ENCODE measurements at places on chromosomes 1 and 21.
A peak's percentile ranks its signal among the peaks of the same experiment; 100 is the strongest.

DNA sequence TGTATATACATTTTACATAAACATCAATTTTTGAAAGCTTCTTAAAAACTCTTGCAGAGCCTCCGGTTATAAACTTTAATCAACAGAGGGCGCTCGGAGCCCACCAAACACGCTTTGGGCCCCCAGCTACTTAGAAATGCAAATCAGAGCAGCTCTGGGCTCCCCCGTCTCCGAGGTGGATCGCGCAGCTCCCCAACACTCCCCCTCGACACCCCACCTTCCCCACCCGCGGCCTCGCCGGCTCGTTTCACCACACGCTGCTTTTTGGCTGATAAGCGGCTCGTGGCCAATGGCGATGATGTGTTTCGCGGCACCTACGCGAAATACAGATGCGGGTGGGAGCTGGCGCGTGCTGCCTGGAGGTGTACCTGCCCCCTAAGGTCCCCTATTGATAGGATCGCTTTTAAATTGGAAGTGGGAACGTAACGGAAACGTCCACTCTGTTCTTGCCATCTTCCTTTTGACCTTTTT is 1.7 kb upstream of the KIF26B start:
- peak; percentile 76 for DNase-seq

DNA sequence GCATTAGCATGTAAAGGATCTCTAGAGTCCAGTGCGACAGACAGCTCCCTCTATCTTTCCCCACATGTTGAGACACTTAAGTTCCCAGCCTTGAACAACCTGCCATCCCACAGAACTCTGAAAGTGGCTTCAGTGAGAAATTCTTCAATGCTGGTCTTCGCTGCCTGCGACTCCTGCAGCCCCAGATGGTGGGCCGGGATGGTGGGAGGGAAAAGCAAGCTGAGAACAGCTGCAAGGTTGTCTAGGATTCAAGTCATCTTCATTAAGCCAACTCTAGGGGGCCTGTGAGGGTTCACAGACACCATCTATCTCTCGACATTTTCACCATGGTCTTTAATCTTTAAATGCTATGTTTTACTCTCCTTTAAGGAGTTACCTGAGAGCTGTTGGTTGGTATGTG is 185.5 kb upstream of the C1orf174 start:
- no peak for DNase-seq

- no peak for DNase-seq
Observed at GRCh38 chr1:60870269-60870865, 212.0 kb upstream of the NFIA start.

GRCh38 chr21:41895643-41896493 is 16.7 kb upstream of the PRDM15 start:
- no peak for DNase-seq

DNA sequence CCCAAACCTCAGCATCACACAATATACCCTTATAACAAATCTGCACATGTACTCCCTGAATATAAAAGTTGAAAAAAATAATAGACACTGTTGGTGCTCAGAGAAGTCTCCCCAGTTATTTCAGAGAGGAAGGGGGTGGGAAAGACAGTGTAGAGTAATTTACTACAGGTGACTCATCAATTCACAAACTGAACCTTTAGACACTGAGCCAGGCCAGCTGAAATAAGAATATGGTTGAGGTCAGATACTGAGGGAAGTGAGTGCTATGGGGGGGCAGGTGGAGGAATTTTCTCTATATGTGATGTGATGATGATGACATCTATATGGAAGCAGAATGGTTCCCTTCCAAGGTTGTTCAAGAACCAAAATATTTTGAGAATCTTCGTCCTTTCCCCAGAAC is 50.1 kb downstream of the MRPL39 start:
- no peak for DNase-seq

- no peak for DNase-seq
Observed at GRCh38 chr1:90175490-90176167, 180.7 kb downstream of the ZNF326 start.

- no peak for DNase-seq
Observed at GRCh38 chr1:34478515-34479076, 276.3 kb upstream of the GJB5 start.

DNA sequence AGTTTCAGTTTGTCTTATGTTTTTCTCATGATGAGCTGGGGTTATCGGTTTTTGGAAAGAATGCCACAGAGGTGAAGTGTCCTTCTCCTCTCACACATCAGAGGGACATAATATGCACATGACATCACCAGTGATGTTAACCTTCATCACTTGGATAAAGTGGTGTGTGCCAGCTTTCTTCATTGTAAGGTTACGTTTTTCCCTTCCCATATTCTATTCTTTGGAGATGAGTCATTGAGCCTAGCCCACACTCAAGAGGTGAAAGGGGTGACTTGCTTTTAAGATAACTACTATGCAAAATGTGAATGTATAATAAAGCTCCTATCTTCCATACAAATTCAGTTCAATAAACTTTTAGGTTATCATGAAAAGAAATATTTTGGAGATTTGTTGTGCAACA is 36.7 kb upstream of the MAGI3 start:
- no peak for DNase-seq

DNA sequence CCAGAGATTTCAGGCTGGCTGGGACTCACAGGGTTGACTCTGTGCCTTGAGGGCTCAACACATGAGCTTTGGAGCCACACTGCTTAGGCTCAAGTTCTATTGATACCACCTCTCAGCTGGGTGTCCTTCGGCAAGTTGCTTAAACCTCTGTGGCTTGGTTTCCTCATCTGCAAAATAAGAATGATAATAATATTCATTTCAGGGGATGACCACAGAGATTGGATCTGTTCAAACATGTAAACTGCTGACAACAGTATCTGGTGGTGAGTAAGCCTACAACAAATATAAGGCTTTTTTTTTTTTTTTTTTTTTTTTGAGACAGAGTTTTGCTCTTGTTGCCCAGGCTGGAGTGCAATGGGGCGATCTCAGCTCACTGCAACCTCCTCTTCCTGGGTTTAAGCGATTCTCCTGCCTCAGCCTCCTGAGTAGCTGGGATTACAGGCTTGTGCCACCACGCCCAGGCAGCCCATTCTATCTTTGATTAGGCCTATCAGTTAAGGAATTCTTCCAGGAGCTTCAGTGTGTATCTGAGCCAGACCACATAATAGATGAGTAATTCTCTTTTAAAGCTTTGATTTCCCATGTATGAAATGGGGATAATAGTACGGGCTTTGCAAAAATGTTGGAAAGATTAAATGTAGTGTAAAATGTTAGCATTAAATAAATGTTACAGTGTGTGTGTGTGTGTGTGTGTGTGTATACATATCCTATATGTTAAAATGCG is 437.6 kb downstream of the PRDM2 start:
- DNase-seq = no peak

DNA sequence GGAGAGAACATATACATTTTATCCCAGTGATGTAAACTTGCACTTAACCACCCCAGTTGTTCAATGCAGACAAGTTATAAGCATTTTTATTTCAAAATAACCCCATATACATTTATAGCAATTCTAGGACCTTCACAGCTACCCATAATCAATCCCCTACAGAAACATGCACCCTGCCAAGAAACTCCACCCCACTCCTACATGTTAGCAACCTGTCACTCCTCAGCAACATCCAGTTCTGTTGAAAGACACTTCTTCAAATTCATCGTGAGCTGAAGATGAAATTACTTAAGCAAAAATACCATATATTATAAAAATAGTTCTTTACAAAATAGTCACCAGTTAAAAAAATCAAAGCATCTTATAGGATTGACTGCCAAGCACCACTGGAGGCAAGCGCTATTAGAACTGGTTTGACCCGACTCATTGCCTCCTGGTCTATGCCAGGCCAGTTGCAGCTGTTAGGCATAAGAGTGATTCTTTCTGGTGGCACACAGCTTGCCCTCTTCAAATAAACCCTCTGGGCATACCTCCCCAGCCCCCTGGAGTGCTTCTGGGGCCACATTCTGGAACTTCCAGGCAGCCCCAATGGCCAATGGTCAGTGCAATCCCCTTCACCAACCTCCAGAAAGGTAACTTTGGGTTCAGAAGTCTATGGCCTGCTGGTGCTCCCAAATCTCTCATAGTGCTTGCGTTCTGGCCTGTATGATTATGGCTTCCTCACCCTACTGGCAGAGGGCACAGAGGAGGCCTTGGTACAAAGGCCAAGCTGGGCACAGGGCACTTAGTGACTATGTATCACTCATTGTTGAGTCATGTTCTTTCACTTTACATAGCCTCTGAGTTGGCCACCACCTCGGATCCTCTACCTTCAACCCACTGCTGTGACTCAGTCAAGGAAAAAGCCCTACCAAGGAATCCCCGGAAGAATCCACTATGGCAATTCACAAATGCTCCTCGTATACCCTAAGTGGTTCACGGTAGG is 72.2 kb upstream of the RALGPS2 start:
- no peak for DNase-seq

DNA sequence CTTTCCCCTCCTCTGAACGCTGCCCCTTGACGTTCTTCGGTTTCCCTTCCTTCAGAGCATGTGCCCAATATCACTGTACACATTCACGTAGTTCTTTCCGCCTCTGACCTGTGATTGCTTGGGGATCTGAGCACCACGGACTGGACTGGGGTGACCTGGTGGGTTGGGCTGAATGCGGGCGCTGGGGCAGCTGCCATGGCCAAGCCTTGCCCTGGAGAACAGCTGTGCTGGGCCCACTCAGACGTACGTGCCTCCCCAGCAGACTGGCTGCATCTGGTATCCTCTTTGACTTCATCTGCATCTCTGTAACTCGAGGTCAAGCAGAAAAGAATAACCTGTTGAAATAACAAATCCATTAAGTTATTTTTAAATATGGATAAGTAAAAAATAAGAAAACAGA is 35.1 kb upstream of the DISC1 start:
- DNase-seq = no peak

DNA sequence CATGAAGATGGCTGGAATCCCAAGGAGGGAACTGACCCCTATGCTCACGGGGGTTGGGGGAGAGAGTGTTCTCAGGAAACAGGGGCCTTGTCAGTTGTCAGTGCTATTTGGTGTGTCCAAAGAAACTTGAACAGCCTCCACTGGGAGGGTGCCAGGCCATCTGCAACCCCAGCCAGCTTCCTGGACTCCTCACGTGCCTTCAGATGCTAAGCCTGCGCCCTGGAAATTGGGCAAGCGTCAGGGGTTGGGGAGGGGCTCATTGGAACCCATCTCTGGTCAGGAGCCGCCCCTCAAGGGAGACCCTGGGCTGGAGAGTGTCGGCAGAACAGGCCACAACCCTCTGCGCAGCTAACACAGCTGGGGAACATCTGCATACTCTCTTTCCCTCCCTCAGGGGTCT is 13.1 kb upstream of the LHX4 start:
- no peak for DNase-seq

DNA sequence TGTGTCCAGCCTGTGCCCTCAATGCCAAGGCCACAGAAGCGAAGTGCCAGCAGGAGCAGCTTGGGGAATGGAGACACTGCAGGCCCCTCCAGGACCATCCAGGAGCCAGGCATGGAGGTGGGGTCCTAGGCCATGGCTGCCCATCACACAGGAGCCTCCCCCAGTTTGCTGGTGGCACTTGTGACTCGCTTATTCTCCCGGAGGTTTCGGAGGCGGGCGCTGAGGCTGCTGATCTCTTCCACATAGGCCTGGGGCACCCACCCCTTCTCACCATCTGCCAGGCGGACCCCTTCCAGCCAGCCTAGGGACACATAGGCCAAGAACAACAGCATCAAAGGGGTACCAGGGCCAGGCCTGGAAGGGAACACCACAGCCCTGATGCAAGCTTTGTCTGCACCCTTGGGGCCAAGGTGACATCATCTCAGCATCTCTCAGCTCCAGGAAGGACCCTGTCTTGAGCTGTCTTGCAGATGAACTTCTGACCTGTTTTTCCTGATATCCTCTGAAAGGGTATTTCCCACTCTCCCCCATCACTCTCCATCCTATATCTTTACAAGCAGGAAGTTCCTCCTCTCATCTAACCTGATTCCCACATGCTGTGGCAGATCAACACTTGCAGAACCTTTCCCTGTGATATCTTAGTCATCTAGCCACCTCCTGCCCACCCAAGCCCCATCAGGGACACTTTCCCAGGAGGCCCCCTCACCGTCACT is 13.9 kb downstream of the ARHGEF19 start:
- DNase-seq = no peak

GRCh38 chr21:34980423-34981115 is 68.5 kb downstream of the RUNX1 start:
- DNase-seq = no peak

DNA sequence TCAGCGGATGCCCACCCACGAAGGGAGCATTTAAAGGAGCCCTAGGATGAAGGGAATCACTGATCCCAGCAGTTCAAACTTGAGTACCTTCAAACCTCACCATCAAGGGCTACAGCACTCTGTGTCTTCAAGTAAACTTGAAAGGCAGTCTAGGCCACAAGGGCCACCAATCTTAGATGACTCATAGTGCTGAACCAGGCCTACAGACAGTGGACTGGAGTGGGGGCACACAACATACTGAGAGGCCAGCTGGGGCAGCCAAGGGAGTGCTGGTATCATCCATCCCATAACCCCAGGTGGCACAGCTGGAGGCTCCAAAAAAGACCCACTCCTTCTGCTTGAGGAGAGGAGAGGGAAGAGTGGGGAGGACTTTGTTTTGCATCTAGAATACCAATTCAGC is 345.4 kb downstream of the DUSP10 start:
- DNase-seq = no peak

DNA sequence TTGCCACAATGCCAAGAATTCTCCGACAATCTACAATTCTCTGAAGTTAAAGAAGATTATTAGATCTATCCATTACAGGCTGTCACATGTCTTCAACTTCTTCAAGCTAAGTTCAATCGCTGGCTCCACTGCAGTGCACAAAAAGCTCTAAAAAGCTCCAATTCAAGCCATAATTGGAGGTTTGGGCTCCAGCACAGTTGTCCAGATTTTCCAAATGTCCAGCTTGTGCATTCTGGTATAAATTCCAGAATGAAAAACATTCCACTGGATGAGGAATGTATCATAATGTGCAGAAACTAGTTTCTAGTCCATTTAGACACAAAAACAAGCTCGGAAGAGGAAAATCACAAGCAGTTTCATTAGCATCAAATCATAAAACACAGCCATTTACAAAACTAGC is 138.6 kb downstream of the NRIP1 start:
- no peak for DNase-seq

GRCh38 chr1:160954158-160955104 is at the start of gene ITLN2:
TSS of gene ITLN2 (minus strand) at chr1:160954809. CDS start at chr1:160954741, 68 bp downstream.
- DNase-seq = no peak

GRCh38 chr1:84961316-84961715 is 35.6 kb downstream of the MCOLN2 start:
- DNase-seq = no peak

All from stimulated activated effector memory CD8-positive, alpha-beta T cell treated with anti-CD3 and anti-CD28 coated beads, Interleukin-12 subunit alpha, Interleukin-12 subunit beta, amount 100 ng/mL, for 72 hours (primary cell).